ENCODE measurements at places on chromosomes 5 and 9.

DNA sequence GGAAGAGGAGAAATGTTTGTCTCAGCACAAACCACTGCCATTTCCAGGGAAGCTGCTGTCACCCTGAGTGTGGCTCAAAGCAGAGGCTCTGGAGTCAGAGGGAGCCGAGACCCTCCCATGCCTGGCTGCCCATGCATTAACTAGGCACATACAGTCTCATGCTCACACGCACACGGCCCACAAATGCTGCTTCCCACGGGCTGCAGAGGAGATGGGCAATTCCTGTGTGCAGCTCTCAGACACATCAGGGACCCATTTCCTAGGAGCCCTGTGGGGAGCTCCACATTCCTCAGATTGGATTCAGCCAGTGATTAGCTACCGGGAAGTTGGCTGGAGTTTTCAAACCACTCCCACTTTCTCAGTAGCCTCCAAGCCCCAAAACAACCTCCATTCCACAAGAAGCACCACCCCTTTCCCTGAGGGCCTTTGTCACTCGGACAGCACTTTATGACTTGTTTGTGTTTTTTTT lies 9.1 kb upstream of the PTGES start:
- H3K4me3 ChIP-seq = no peak overlapping the region
- H3K27ac ChIP-seq = peak overlapping the region; percentile 48
- peak; percentile 34 for ATAC-seq
- H3K4me1 ChIP-seq = no peaks in the 10 kb centered on the region
- H3K27me3 ChIP-seq = no peaks in the 10 kb centered on the region

GRCh38 chr5:116038817-116039216 lies 6.5 kb downstream of the ARL14EPL start:
- ATAC-seq = no peak
- H3K27ac ChIP-seq = no peak overlapping the region
- no peak overlapping the region for H3K4me3 ChIP-seq
- no peaks in the 10 kb centered on the region for H3K36me3 ChIP-seq
- peaks cover 4% of the 10 kb centered on the region for H3K27me3 ChIP-seq
- H3K4me1 ChIP-seq = no peaks in the 10 kb centered on the region

GRCh38 chr9:130461218-130461630 lies 16.5 kb downstream of the ASS1 start:
- no peak overlapping the region for H3K27ac ChIP-seq
- peaks cover 52% of the 10 kb centered on the region for H3K36me3 ChIP-seq
- ATAC-seq = peak; percentile 44
- H3K27me3 ChIP-seq = no peaks in the 10 kb centered on the region
- H3K4me1 ChIP-seq = peaks cover 9% of the 10 kb centered on the region

GRCh38 chr5:115543365-115544042 lies 1.1 kb downstream of the FEM1C start:
- peak overlapping the region; percentile 89 for H3K4me3 ChIP-seq
- ATAC-seq = peak; percentile 21
- peak overlapping the region; percentile 86 for H3K27ac ChIP-seq
- H3K36me3 ChIP-seq = peaks cover 3% of the 10 kb centered on the region
- peaks cover 38% of the 10 kb centered on the region for H3K4me1 ChIP-seq
- H3K27me3 ChIP-seq = no peaks in the 10 kb centered on the region

DNA sequence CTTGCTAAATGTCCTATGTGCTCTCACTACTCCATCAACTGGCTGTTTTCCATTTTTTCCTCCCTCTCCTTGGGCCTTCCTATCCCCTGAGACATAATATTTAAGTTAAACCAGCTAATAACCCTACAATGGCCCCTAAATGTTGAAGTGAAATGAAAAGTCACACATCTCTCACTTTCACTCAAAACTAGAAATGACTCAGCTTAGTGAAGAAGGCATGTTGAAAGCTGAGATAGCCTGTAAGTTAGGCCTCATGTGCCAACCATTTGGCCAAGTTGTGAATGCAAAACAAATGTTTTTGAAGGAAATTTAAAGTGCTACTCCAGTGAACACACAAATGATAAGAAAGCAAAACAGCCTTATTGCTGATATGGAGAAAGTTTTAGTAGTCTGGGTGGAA lies 48.8 kb upstream of the CDH10 start:
- no peak for ATAC-seq
- H3K36me3 ChIP-seq = no peaks in the 10 kb centered on the region
- no peaks in the 10 kb centered on the region for H3K4me1 ChIP-seq
- H3K27me3 ChIP-seq = no peaks in the 10 kb centered on the region

- H3K27me3 ChIP-seq = no peaks in the 10 kb centered on the region
- no peaks in the 10 kb centered on the region for H3K4me1 ChIP-seq
- H3K36me3 ChIP-seq = no peaks in the 10 kb centered on the region
- ATAC-seq = no peak
These were observed 367.6 kb upstream of the CLINT1 start for GRCh38 chr5:158226496-158226895.

DNA sequence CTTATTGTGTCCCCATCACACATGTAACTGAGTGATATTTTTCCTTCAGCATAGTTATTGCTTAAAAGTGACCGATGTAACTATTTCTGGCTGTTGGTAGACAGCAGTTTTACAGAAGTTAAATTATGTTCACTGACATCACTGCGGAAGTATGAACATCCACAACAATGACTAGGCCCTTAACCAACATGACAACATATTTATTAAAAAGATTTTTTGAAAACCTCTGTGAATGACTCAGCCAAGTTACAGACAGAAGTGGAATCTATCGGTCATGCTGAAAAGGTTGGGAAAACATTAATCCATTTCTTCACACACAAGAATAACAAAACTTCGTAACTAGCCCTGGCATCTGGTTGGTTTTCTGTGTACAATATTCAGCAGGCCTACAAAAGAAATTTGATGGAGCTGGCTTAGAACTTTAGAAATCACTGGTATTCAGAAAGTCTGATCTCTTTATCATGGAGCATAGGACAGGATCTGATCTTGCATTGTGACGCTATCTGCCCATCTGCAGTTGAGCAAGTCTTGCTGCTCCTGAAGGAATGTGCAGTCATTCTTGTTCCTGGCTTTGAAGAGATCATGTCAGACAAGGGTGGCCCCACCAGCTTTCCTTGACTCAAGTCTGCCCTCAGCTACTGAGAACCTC lies 6.5 kb downstream of the GLIS3 start:
- H3K27me3 ChIP-seq = no peaks in the 10 kb centered on the region
- peak overlapping the region; percentile 68 for H3K27ac ChIP-seq
- no peaks in the 10 kb centered on the region for H3K36me3 ChIP-seq
- no peak overlapping the region for H3K4me3 ChIP-seq
- no peaks in the 10 kb centered on the region for H3K4me1 ChIP-seq
- ATAC-seq = peak; percentile 70

GRCh38 chr9:97524424-97524823 lies 23.0 kb downstream of the TMOD1 start:
- no peak overlapping the region for H3K27ac ChIP-seq
- no peak overlapping the region for H3K4me3 ChIP-seq
- H3K27me3 ChIP-seq = no peaks in the 10 kb centered on the region
- peaks cover 97% of the 10 kb centered on the region for H3K4me1 ChIP-seq
- H3K36me3 ChIP-seq = no peaks in the 10 kb centered on the region
- ATAC-seq = no peak

DNA sequence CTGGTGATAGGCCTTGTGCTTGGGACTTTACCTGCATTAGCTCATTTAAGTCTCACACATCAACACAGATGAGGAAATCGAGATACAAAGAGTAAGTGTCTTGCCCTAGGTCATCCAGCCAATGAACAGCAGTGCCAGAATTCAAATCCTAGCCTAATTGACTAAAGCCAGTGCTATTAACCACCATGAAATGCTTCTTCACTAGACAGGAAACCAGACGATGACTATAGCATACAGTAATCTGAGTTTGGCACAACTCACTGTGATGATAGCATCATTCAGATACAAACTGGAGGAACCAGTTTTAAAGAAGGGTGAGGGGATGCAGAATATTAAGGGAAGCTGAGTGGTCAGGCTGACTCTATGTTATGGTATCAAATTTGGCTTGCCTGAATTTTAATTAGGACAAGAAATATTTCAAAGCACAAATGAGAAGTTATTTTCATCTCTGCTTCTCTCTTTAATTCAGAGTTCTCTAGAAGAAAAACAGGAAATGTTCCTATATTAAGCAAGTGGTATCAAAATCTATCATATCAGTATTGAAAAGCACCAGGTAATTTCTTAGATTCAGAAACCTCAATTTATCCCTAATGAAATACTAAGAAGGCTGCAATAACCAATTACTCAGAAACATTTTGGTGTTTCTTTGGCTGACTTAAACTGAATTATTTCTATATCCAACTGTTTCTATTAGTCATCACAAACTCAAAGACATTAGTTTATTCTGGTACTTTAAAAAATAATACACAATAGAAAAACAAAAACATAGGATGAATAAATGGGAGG lies 147.0 kb upstream of the RASA1 start:
- H3K36me3 ChIP-seq = no peaks in the 10 kb centered on the region
- ATAC-seq = no peak
- H3K27me3 ChIP-seq = no peaks in the 10 kb centered on the region
- H3K27ac ChIP-seq = no peak overlapping the region
- H3K4me3 ChIP-seq = no peak overlapping the region

GRCh38 chr5:39503155-39503554 lies 78.4 kb upstream of the DAB2 start:
- H3K27me3 ChIP-seq = no peaks in the 10 kb centered on the region
- no peaks in the 10 kb centered on the region for H3K36me3 ChIP-seq
- H3K27ac ChIP-seq = peak overlapping the region; percentile 46

GRCh38 chr5:172633403-172633970 lies 7.6 kb upstream of the NEURL1B start:
- H3K27me3 ChIP-seq = no peaks in the 10 kb centered on the region
- H3K4me1 ChIP-seq = peaks cover 11% of the 10 kb centered on the region
- ATAC-seq = no peak
- H3K4me3 ChIP-seq = no peak overlapping the region
- no peak overlapping the region for H3K27ac ChIP-seq

- H3K36me3 ChIP-seq = no peaks in the 10 kb centered on the region
- H3K27ac ChIP-seq = no peak overlapping the region
- no peaks in the 10 kb centered on the region for H3K4me1 ChIP-seq
- H3K27me3 ChIP-seq = no peaks in the 10 kb centered on the region
- H3K4me3 ChIP-seq = no peak overlapping the region
These were observed 67.7 kb upstream of the UBTD2 start for GRCh38 chr5:172351240-172351778.

- H3K4me1 ChIP-seq = no peaks in the 10 kb centered on the region
- H3K27ac ChIP-seq = no peak overlapping the region
- no peaks in the 10 kb centered on the region for H3K27me3 ChIP-seq
These were observed 132.9 kb upstream of the ICE1 start for GRCh38 chr5:5289537-5289936.

GRCh38 chr5:159773062-159773924 lies 143.0 kb upstream of the ADRA1B start:
- no peaks in the 10 kb centered on the region for H3K27me3 ChIP-seq
- H3K36me3 ChIP-seq = no peaks in the 10 kb centered on the region
- peak; percentile 87 for ATAC-seq
- peaks cover 13% of the 10 kb centered on the region for H3K4me1 ChIP-seq

DNA sequence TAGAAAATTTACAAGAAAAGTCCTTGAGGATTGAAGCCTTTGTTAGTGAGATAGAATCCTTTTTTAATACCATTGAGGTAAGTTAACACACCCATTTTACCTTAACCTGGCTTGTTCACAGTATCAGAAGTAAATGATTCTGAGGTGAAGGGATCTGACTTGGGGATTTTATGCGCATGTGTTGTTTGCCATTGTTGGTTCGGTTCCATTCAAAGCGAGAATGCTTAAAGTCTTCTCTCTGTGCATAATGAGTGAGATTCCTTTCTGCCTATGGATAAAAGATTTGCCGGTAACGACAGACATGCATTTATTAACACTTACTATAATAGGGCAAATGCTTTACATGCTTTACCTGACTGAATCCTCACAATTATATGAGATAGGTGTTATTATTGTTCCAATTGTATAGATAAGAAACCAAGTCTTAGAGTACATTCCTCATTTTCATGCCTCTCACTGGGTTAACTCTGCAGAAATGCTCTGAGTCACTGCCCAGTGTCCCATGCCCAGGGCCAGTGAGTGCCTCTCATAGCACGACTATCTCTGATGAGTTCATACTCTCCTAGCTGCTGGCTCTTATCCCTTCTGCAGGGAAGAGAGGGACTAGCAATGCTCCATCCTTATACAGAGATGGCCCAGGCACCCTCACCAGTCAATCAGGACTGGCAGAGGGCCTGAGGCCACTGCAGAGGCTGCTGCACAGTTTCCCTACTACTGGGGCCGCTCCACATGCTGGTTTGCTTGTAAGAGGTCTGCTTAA lies 54.4 kb downstream of the CMYA5 start:
- H3K27me3 ChIP-seq = no peaks in the 10 kb centered on the region
- H3K4me3 ChIP-seq = no peak overlapping the region
- no peak overlapping the region for H3K27ac ChIP-seq
- H3K4me1 ChIP-seq = no peaks in the 10 kb centered on the region
- ATAC-seq = no peak

GRCh38 chr9:137048655-137049543 lies 2.9 kb upstream of the NPDC1 start:
- H3K4me3 ChIP-seq = no peak overlapping the region
- ATAC-seq = no peak
- H3K36me3 ChIP-seq = no peaks in the 10 kb centered on the region

GRCh38 chr5:160287378-160288051 lies 24.8 kb downstream of the CCNJL start:
- no peaks in the 10 kb centered on the region for H3K27me3 ChIP-seq
- ATAC-seq = peak; percentile 50
- no peak overlapping the region for H3K4me3 ChIP-seq
- H3K4me1 ChIP-seq = peaks cover 11% of the 10 kb centered on the region
- H3K36me3 ChIP-seq = no peaks in the 10 kb centered on the region

GRCh38 chr5:121429761-121430160 lies 421.9 kb upstream of the FTMT start:
- no peak overlapping the region for H3K27ac ChIP-seq
- H3K4me1 ChIP-seq = no peaks in the 10 kb centered on the region
- H3K27me3 ChIP-seq = no peaks in the 10 kb centered on the region
- no peaks in the 10 kb centered on the region for H3K36me3 ChIP-seq
- H3K4me3 ChIP-seq = no peak overlapping the region

DNA sequence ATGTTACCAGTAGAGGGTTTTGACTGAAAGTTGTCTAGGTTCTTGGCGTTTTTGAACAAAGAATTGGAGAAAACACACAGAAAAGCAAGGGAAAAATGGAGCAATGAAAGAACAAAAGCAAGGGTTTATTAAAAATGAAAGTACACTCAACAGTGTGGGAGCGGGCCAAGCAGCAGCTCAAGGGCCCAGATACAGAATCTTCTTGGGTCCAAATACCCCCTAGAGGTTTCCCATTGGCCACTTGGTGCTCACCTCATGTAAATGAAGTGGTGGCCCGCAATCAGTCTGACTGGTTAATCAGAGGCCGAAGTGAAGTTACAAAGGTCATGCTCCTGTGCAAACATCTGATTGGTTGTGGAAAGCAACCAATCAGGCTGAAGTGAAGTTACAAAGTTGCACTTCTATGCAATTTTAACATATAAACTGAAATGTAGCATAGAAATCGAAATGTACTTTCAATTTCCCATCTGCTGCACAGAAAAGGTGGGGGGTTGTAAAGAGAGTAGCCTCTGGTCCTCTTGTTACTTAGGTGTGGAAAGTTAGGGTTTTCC lies 1.9 kb upstream of the GM2A start:
- no peaks in the 10 kb centered on the region for H3K36me3 ChIP-seq
- no peak overlapping the region for H3K27ac ChIP-seq
- no peak for ATAC-seq
- no peaks in the 10 kb centered on the region for H3K27me3 ChIP-seq

- H3K27ac ChIP-seq = no peak overlapping the region
- H3K36me3 ChIP-seq = no peaks in the 10 kb centered on the region
- peak; percentile 47 for ATAC-seq
- H3K4me1 ChIP-seq = no peaks in the 10 kb centered on the region
These were observed 334.1 kb downstream of the ZSWIM6 start for GRCh38 chr5:61666064-61666621.

- H3K4me1 ChIP-seq = peaks cover 40% of the 10 kb centered on the region
- no peak overlapping the region for H3K4me3 ChIP-seq
- no peak overlapping the region for H3K27ac ChIP-seq
These were observed 2.1 kb downstream of the C9orf78 start for GRCh38 chr9:129832982-129833381.

Measured in gastroesophageal sphincter (tissue), 4 donors.